C1 segment of cervical spinal cord (tissue), 14 donors: ENCODE measurements at places on chromosomes 11 and 22.
A peak's percentile ranks its signal among the peaks of the same experiment; 100 is the strongest.

DNA sequence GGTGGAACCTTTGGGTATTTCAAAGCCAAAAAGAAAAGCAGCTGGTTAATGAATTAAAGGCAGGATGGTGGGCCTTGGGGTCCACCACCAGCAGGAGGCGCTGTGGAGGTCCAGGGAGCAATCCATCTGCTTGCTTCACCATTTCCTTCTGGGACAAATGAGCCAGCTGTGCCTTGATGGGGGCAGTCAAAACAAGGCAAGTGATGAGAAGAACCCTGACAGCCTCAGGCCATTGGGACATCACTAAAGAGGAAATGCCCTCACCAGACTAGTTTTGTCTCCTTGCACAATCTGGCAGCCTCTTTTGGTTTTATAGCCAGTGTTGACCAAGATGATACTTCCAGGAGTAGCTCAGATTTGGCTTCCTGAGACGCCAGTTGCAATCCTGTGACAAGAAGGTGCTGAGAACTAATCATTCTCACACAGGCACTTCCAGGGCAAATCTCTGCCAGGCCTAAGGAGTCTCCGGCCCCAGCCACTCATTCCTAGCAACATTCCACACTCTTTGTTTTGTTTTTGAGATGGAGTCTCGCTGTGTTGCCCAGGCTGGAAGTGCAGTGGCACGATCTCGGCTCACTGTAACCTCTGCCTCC is 38.2 kb upstream of the WEE1 start:
- DNase-seq, result no peak

GRCh38 chr11:131544591-131544990 is 174.2 kb downstream of the NTM start:
- DNase-seq, result no peak

DNA sequence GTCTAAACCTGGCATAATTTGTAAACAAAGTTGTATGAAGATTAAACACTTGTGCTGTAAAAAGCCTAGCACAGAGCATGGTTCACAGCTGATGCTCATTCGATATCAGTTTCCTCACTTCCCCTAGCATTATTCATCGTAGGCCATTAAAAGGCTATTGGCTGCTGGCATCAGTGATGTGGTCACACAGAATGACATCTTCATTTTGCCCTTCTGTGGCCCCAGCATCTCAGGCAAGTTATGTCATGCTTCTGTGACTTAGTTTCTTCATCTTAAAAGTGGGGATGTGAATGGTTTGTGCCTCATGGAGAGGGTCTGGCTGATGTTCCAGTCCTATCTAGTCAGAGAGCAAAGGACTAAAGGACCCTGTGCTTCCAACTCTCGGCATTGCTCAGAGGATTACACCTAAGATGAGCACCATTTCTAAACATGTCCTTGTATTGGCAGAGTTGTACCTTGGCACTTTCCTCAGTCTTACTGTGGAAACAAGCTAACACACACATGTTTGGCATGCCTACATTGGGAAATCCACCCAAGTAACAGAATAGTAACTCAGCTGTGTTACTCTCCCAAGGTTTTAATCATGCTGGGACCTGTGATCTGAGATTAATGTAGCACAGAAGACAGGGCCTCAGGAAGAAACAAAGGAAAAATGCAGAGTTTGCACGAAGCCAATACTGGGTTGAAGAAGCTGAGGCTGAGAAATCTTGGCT is 83.5 kb upstream of the OR9Q1 start:
- DNase-seq, result no peak

- no peak for DNase-seq
These were observed 67.5 kb downstream of the C11orf58 start for GRCh38 chr11:16805938-16806337.

DNA sequence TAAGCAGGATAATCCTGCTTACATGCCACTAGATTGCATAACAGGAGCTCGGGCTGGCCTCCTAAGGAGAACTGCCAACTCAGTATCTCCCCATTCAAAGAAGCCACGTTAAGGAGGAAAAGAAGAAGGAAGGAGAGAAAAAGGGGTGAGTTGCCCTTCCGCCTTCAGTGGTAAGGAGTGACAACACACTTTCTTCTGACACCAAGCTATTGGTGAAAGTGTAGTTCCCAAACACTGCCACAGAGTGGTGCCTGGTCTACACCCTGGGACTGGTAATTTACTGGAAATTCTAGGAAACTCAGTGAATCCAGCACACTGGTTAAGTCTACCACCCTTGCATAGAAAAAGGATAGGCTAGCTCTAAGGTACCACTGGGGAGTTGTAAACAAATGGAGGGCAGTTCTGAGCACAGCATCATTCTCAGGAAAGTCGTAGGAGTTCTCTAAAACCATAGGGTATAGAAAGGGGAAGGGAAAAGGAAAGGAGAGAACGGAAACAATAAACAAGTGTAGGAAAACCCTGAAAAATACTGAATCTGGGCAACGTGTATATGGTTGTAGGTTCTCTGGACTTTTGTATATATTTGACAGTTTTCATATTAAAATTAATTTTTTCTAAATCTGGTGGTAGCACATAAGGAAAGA is 58.2 kb downstream of the RRAS2 start:
- peak; percentile 24 for DNase-seq

DNA sequence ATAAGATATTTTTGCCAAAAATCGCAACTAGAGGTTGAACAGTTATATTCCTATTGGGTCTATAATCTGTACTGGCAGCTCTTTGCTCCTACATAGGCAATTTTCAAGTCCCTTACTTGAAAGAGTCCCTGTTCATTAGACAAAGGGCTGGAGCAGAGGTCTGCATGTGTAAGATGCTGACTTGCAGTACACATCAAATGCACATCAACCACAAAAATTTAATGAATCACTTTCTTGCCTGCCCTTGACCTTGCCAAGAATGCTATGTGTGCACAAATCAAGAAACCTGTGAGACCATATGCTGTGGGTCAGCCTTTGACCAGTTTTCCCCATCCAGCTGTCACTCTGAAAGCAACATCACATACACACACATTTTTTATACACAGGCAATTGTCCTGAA is 661.5 kb downstream of the LRRC4C start:
- no peak for DNase-seq

GRCh38 chr11:104819107-104819506 is 79.2 kb downstream of the CASP12 start:
- DNase-seq, result no peak

DNA sequence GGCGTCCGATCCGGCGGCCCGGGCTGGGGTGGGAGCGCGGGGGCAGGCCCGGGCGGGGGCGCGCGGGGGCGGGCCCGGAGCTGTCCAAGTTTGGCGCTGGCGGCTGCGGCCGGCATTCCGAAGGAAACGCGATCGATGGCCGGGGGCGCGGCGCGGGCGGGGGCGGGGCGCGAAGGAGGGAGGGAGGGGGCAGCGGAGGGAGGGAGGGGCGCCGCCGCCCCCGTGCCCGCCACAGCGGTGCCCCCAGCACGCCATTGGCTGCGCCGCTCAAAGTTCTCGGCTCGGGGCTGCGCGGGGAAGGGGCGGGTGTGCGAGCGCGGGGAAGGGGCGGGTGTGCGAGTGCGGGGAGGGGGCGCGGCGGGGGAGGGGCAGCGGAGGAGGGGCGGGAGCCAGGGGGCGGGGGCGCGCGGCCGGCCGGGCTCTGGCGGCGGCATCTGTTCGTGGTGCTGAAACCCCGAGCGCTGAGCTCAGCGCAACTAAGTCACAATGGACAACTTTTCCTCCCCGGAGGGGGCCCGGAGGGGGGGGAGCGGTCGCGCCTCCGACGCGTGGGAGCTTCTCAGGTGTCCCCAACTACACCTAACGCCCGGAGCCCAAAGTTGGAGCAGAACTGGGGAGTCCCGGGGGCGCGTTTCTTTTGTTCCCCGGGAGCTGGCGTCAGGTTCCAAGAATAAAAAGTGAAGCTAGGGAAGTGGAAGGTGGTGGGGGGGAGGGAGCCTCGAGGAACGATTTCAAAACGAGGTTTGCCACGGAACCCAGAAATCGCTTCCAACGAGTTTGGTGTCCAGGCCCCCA is 2.2 kb downstream of the PHF21B start:
- DNase-seq, result peak; percentile 12

DNA sequence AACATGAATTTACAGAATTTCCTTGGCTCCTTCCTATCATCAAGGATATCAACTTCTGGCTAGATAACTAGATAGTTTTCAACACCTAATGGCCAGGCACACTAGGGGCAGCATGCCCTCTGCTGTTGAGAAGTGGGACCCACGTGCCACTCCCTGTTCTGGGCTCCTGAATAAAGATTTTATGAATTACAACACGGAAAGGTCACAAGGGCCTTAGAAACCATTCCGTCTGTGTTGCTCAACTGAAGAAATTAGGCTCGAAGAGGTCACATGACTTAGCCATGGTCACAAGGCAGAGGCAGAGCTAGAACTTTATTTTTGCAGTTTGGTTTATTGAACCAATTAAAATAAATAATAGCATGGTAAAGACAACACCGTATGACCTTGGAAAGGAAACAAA is 36.0 kb downstream of the PRCP start:
- peak; percentile 43 for DNase-seq

DNA sequence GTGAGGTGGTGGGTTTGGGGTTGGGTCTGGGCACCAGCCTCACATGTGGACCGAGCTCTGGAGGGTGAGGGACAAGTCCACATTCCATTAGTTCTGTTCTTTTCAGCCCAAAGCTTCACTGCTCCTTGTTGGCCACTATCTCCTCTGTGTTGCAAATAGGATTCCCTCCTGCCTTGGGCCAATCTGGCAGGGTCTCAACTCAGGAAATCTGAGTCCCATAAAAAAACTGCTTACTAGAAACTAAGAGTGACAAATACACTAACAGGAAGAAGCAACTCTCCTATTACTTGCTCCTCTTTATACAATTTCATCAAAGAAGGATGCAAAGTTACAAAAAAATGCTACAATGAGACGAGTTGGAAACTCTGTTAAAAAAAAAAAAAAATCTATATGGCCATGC is 66.2 kb upstream of the CSNK1E start:
- DNase-seq, result no peak

DNA sequence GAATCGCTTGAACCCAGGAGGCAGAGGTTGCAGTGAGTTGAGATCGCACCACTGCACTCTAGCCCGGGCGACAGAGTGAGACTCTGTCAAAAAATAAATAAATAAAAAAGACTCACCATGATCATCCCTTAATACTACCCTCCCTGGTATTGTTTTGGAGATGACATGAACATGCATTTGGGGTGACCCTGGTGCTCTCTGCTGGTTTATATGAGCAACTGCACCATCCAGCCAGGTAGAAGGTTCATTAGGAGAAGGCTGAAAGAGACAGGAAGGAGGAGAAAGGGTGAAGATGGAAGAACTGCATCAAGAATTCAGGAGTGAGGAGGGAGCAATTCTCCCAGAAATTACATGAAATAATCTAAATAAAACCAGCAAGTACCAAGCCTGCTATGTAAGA is 37.8 kb downstream of the SLC5A1 start:
- DNase-seq, result no peak

GRCh38 chr11:129453293-129453721 is 77.7 kb downstream of the BARX2 start:
- no peak for DNase-seq
